Anterior cingulate cortex (tissue), 58 donors: ENCODE measurements at places on chromosomes 7 and 10.

GRCh38 chr7:24213311-24213710 lies 70.7 kb upstream of the NPY start:
- DNase-seq: no peak

DNA sequence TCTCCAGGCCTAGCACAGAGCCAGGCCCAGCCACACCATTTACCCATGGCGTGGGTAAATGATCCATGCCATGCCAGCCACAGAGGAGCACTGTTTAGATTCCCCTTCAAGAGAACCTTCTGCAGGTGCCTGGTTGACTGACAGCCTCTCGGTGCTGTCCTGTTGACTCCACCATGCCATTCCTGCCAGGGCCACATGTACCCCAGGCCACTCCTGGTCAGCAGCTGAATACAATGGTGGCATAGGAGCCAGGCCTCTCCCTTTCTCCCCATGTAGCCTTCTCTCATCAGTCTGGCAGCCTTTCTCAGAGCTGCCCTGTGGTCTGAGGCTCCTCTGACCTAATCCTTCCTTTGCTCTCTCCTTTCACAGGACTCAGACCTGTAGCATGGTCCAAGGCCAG lies 39.2 kb upstream of the GPAM start:
- no peak for DNase-seq

- no peak for DNase-seq
Measured at GRCh38 chr7:43332193-43332796, 219.8 kb downstream of the HECW1 start.

- DNase-seq: no peak
Measured at GRCh38 chr7:148289630-148290029, 300.9 kb upstream of the C7orf33 start.

DNA sequence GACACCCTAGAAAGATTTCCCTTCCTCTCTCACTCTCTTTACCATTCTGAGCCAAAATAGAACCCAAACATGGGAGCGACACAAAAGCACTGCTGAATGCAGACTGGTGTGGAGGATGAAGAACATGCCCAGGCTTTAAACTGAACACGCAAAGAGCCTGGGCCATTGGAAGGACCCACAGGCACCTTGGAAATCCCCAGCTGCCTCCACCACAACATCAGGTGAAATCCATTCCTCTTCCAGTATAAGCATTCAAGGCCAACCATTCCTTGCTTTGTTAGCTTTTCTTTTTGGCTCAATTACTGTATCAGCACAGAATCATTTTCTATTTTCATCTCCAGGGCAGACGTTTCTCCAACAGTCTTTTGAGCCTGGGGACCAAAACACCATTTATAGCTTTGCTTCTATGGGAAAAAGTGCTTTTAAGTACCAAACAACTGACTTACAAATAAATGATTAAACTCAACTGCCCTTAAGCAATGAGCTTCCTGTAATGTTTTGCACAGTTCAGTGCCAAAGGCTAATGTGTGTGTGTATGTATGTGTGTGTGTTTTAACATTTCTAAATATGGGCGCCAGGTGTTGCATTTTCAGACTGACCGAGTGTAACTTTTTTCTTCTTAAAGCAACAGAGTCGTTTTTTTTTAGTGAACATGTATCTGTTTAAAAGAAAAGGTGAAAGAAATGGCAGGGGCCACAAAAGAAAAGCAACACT lies 16.2 kb upstream of the BLNK start:
- no peak for DNase-seq

DNA sequence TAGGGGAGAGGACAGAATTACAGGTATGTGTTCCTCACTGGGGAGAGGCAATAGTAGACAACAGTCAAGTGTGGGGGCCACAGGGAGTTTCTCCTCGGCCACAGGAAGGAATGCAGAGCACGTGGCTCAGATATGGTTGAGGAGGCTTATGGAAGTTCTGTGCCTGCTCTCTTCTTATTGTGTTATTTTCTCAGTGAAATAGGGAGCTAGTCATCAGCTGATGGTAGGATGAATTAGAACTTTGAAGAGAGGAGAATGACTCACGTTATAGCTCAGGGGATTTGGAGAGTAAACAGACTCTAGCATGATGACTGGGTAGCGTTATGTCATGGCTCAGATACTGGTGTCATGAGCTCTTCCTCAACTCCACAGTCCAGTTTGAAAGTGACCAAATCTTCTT lies 308.3 kb upstream of the IGFBP3 start:
- no peak for DNase-seq

GRCh38 chr10:89355394-89355931 lies 22.4 kb upstream of the IFIT1B start:
- no peak for DNase-seq

DNA sequence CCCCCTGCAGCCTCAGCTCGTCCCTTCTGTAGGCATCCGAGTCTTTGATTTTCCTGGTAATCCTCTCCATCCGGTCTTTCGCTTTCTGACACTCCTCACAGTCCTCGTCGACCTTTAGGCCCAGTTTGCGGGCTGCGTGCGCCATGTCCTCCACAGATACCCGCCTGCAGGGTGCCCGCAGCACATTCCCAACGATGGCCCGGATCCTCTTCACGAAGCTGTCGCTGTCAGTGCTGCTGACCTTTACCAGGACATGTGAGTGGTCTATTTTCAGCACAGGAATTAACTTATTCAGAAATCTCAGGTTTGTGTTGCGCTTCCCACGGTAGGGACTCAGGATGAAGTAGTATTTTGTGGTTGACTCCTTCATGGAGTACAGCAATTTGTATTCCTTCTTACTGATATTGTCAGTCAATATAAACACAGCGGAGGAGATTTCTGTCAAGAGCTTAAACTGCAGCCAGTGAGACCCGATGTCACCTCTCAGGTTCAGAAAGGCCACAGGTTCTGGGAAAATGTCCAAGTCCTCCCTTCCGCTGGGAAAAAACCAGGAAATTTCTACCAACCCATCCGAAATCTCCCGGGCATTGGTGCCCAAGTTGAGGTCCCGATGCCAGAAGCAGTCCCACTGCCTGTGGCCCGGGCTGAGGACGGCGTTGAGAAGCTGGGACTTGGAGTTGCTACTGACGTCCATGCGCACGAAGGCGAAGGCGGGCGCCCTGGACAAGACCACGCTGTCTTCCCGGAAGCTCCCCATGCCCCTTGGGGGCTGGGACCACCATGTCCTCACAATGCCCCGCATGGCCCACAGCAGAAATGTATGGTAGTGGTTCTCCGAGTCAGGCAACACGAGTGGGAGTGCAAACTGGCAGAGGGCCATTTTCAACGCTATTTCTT lies 8.9 kb upstream of the MRPS24 start:
- DNase-seq: no peak

- no peak for DNase-seq
Measured at GRCh38 chr7:139883814-139884213, 54.8 kb downstream of the TBXAS1 start.

DNA sequence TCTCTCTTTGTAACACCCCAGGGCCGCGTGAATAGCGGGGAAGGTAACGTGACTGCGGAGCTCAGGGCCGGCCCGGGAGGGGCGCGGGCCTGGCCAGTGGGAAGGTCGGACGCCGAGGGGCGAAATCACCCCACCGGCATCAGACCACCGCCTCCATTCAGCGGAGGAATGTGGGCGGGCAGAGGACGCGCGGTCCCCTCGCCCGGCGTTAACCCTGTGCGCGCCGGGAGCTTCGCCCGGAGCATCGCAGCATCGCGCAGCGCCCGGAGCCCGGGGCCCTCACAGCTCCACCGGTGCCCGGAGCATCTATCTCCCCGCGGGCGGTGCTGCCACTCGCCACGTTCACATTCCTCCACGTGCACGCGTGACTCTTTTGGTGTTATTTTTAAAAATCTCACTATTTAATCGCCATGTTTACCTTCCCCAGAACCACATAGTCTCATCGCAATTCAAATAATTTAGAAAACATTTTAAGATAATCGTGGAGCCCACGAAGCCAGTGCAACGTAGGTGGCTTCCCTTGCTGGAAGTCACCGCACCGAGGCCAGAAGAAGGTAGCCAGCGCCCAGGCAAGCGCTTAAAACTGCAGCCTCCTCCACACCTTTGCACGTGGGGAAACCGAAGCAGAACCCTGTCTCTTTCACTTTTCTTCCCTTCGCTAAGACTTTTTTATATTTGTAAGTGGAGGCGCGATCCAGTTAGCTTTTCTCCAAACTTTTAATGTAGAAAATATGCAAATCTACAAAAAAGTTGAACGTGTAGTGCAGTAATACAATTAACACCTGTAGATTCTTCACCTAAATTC lies 21.8 kb downstream of the FGFBP3 start:
- peak; percentile 64 for DNase-seq

DNA sequence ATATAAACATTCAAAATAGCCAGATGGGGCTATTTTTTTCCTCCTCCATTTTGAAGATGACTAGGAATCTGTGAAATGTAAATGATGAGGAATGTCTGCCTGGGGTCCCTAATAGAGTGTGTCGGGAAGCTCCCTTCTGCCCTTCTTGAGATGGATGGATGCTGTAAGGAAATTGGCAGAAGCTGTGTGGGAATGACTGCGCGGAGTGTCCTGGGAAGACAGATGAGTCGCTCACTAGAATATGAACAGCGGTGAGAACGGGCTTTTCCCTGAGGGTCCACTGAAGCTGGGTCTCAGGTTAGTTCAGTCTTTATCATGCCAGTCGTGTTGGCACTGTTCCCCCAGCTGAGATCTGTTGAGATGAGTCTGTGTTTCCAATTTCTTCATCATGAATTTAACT lies 75.1 kb upstream of the PLPP4 start:
- no peak for DNase-seq
